ENCODE measurements at places on chromosomes 5 and 9. TPM values are rescaled to one million over a fixed set of nuclear protein-coding genes. Genes with fewer than 3 reads are reported as not detected.

GRCh38 chr9:94950579-94951323, 224.3 kb downstream of the AOPEP start:
- H3K36me3 ChIP-seq = peaks cover 5% of the 10 kb centered on the region
- H3K27ac ChIP-seq = no peak overlapping the region
- peaks cover 19% of the 10 kb centered on the region for H3K4me1 ChIP-seq
- no peak for DNase-seq
- no peak overlapping the region for H3K4me3 ChIP-seq

- no peak for DNase-seq
- H3K27ac ChIP-seq = no peak overlapping the region
- H3K4me3 ChIP-seq = no peak overlapping the region
- H3K4me1 ChIP-seq = peaks cover 17% of the 10 kb centered on the region
- H3K27me3 ChIP-seq = no peaks in the 10 kb centered on the region
Measured at GRCh38 chr5:30392897-30393296, 800.6 kb upstream of the CDH6 start.

DNA sequence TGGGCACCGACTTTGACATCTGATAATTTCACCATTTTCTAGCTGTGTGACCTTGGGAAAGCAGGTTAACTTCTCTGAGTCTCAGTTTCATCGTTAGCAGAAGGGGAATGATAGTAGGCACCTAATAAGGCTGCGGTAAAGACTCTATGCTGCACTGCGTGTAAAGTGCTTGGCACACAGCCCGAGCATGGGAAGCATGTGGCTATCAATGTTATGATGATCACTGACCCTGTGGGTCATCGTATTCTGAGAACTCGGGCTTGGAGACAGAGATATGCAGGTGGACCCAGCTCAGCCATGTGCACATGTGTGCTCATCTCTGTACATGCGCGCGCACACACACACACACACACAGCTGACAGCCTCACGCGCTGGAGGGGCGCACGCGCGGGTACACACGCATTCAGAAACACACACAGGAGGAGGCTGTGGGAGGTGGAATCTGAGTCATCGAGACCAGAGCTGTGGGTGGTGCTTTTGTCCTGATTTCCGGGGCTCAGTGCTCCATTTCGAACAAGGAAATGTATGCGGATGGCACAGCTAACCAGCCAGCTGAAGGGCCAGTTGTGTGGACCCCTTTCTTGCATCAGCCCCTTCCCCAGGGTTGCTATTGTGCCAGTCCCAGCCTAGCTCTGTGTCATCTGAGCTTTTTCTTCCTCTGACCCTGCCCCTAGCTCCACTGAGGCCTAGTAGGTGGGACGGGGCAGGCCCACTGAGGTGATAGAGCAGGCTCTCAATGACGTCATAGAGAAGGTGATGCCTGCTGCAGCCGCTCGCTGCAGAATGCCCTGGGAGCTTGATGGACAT, 11.1 kb upstream of the ARAP3 start:
- peaks cover 14% of the 10 kb centered on the region for H3K27me3 ChIP-seq
- DNase-seq = no peak
- H3K27ac ChIP-seq = no peak overlapping the region
- peaks cover 31% of the 10 kb centered on the region for H3K4me1 ChIP-seq

DNA sequence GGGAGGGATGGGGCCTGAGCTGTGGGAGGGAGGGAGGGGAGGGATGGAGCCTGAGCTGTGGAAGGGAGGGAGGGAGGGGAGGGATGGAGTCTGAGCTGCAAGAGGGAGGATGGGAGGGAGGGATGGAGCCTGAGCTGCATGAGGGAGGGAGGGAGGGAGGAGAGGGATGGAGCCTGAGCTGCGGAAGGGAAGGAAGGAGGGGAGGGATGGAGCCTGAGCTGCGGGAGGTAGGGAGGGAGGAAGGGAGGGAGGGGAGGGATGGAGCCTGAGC, 124.0 kb upstream of the ERCC6L2 start:
- DNase-seq = no peak
- no peak overlapping the region for H3K4me3 ChIP-seq
- H3K27ac ChIP-seq = no peak overlapping the region
- peaks cover 48% of the 10 kb centered on the region for H3K27me3 ChIP-seq

DNA sequence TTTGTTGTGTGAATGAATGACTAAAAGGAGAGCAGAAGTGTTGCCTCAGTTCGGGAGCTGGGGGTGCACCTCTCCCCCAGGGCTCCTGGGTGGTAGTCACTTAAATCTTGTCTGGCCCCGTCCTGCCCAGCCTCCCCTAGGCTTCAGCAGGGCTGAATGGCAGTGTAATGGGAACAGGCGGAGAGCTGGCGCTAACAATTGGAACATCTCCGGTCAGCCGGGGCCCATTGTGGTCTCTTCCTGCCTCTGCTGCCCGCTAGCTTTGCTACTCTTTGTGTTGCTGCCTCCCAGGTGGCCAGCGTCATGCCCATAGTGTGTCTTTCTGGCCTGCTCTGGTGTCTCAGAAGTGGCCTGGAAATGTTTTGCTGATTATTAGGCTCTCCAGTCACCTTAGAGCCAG, 62.3 kb downstream of the RGS3 start:
- no peak overlapping the region for H3K4me3 ChIP-seq
- H3K27me3 ChIP-seq = no peaks in the 10 kb centered on the region
- H3K4me1 ChIP-seq = peaks cover 42% of the 10 kb centered on the region
- DNase-seq = no peak
- peak overlapping the region; percentile 63 for H3K27ac ChIP-seq

- no peak for DNase-seq
- no peaks in the 10 kb centered on the region for H3K4me1 ChIP-seq
- H3K27ac ChIP-seq = no peak overlapping the region
- no peak overlapping the region for H3K4me3 ChIP-seq
Measured at GRCh38 chr5:10827571-10827970, 66.5 kb upstream of the DAP start.

DNA sequence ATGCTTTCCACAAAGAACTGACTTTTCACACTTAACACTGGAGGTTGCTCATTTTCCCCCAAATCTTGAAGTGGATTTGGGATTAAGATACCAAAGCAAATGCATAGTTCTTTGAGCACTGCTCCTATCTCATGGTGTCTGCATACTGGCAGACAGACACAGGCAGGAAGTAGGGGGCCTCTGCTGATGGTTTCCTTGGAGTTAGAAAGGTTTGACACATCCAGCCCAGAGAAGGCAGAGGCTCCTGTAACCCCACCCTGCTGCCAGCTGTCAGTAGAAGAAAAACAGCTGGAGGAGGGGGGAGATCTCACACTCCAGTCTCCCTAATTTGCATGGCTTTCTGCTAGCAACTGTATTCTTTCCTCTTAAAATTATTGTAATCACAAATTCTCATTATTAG, 44.1 kb downstream of the APTX start:
- peaks cover 47% of the 10 kb centered on the region for H3K36me3 ChIP-seq
- no peak for DNase-seq
- no peak overlapping the region for H3K4me3 ChIP-seq

DNA sequence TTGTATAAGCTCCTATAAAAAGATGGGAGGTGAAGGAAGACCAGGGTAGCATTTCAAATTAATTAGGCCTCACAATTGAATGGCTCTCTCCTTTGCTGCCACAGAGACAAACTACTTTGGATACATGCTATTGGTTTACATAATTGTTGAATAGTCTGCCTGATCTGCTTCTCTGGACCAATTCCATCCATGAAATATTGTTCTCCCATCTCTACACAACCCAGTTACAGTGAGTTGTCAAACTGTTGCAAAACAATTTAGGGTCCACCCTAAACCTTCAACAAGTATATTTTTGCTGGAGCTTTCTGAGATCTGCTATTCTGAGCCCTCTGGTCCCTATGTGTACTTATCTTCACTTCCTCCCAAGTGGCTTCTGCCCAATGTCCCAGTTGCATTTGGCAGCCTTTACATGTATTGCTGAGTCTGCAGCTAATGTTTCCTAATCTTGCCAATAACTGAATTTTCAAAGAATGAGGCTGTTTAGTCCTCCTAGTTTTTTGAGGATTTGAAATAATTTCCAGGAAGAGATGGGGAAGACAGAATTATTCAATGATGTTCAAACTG, 38.9 kb downstream of the AGTPBP1 start:
- H3K27me3 ChIP-seq = no peaks in the 10 kb centered on the region
- H3K4me3 ChIP-seq = no peak overlapping the region
- DNase-seq = no peak

GRCh38 chr5:153860195-153860886, 178.4 kb downstream of the FAM114A2 start:
- peaks cover 5% of the 10 kb centered on the region for H3K27me3 ChIP-seq
- no peaks in the 10 kb centered on the region for H3K36me3 ChIP-seq
- DNase-seq = no peak
- H3K4me1 ChIP-seq = no peaks in the 10 kb centered on the region

GRCh38 chr5:130706696-130707095, 458.4 kb downstream of the HINT1 start:
- H3K36me3 ChIP-seq = no peaks in the 10 kb centered on the region
- no peak for DNase-seq
- no peaks in the 10 kb centered on the region for H3K27me3 ChIP-seq

DNA sequence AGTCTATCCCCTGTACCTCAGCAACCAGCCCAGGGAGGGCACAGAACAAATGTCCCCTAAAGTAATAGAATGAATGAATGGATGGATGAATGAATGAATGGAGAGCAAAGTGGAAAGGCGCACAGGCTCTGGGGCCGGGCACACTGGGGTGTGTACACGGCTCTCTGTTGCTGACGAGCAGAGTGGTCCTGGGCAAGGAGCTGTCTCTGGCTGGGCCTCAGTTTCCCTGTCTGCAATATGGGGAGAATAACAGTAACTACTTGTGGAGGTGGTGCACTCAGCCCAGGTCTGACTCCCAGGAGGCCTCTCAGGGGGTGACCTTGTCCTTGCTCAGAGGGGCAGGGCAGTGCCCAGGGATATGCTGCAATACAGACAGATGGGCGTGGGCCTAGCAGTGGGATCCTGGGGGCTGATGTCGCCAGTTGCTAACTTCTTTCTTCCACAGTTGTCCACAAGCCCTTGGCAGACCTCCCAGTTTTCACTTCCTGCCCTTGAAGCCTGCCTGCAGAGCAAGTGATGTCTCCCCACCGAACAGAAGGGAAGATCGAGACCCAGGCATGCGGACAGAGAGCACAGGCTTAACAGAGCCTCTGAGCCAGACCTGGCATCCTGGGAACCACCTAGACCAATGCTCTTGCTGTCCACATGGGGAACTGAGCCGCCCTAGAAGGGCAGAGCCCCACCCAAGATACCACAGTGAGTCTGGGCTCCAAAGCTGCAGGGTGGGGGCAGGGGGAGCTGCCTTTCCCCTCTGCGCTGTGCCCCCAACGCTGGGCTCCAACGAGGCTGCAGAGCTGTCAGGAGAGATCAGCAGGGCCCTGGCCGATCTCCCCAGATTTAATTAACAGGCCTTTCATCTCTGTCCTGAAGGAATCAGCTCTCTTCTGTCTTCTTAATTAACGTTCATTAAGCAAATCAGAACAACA, 13.6 kb upstream of the LAMC3 start:
- no peaks in the 10 kb centered on the region for H3K36me3 ChIP-seq
- H3K4me1 ChIP-seq = peaks cover 25% of the 10 kb centered on the region
- peaks cover 23% of the 10 kb centered on the region for H3K27me3 ChIP-seq

DNA sequence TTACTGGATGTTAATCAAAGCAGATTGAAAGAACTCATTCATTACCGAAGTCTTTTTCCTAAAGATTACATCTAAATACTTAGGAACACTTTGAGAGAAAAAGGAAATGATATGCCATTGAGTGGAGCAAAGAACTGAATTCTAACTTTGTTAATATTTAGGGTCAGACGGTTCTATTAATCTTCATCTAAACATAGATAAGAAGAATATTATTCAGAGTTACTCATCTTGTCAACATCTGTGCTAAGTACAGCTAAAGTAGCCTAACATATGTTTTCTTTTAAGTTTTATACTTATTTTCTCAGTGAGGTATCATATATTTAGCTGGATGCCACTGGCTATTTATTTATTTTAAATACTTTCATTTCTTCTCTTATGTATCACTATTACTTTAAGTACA, 1763.7 kb downstream of the EFNA5 start:
- H3K4me3 ChIP-seq = no peak overlapping the region
- H3K27ac ChIP-seq = no peak overlapping the region
- no peaks in the 10 kb centered on the region for H3K36me3 ChIP-seq
- no peaks in the 10 kb centered on the region for H3K27me3 ChIP-seq

- H3K4me3 ChIP-seq = no peak overlapping the region
- H3K36me3 ChIP-seq = peaks cover 31% of the 10 kb centered on the region
- H3K27ac ChIP-seq = no peak overlapping the region
- no peak for DNase-seq
- no peaks in the 10 kb centered on the region for H3K4me1 ChIP-seq
Measured at GRCh38 chr9:95864852-95865580, 10.5 kb upstream of the ERCC6L2 start.

GRCh38 chr5:151819830-151820229, 48.1 kb downstream of the G3BP1 start:
- peaks cover 3% of the 10 kb centered on the region for H3K36me3 ChIP-seq
- no peaks in the 10 kb centered on the region for H3K27me3 ChIP-seq
- no peak overlapping the region for H3K4me3 ChIP-seq
- DNase-seq = no peak
- H3K4me1 ChIP-seq = peaks cover 17% of the 10 kb centered on the region

GRCh38 chr5:147408980-147409379, 100.9 kb downstream of the DPYSL3 start:
- DNase-seq = no peak
- H3K36me3 ChIP-seq = peaks cover 17% of the 10 kb centered on the region
- no peaks in the 10 kb centered on the region for H3K4me1 ChIP-seq
- no peaks in the 10 kb centered on the region for H3K27me3 ChIP-seq
- no peak overlapping the region for H3K27ac ChIP-seq

- H3K36me3 ChIP-seq = no peaks in the 10 kb centered on the region
- no peaks in the 10 kb centered on the region for H3K27me3 ChIP-seq
- peaks cover 4% of the 10 kb centered on the region for H3K4me1 ChIP-seq
- no peak overlapping the region for H3K27ac ChIP-seq
- no peak overlapping the region for H3K4me3 ChIP-seq
Measured at GRCh38 chr5:15823398-15823797, 323.4 kb downstream of the FBXL7 start.

GRCh38 chr9:32881948-32882347, 98.6 kb downstream of the TMEM215 start:
- H3K27me3 ChIP-seq = no peaks in the 10 kb centered on the region
- no peaks in the 10 kb centered on the region for H3K36me3 ChIP-seq
- no peak for DNase-seq
- H3K27ac ChIP-seq = peak overlapping the region; percentile 36

GRCh38 chr5:35248843-35249780, 18.8 kb upstream of the PRLR start:
- peaks cover 32% of the 10 kb centered on the region for H3K4me1 ChIP-seq
- no peaks in the 10 kb centered on the region for H3K27me3 ChIP-seq
- no peak overlapping the region for H3K27ac ChIP-seq

- no peaks in the 10 kb centered on the region for H3K4me1 ChIP-seq
- no peaks in the 10 kb centered on the region for H3K27me3 ChIP-seq
- peaks cover 26% of the 10 kb centered on the region for H3K36me3 ChIP-seq
- no peak for DNase-seq
Measured at GRCh38 chr9:20990867-20991266, 40.6 kb downstream of the HACD4 start.

DNA sequence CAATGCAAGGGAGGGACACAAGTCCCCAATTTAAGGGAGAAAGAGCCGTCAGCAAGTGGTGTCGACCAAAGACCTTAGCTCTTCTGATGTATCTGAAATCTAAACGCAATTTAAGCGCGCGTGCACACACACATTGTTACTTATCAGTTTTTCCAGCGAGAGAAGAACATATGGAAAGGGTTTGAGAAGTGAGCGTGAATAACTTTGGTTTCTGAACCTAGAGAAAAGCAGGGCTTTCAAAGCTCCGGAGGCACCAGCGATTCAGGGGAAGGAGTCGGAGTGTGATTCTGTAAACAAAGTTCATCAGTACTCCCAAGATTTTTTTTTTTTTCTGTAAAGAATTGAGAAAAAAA, 191.8 kb downstream of the MEF2C start:
- no peak for DNase-seq
- H3K36me3 ChIP-seq = peaks cover 3% of the 10 kb centered on the region
- peaks cover 29% of the 10 kb centered on the region for H3K4me1 ChIP-seq

The MARVELD2 gene
- 0.36 TPM for total RNA-seq

The LAMC3 gene
- 4.0 TPM for total RNA-seq

The GPR151 gene
- total RNA-seq = not detected

The OR1Q1 gene
- not detected for total RNA-seq

The UBE2R2 gene
- 88.0 TPM for total RNA-seq

The TRIP13 gene
- 27.6 TPM for total RNA-seq

The TJP2 gene
- 24.0 TPM for total RNA-seq
